Neuronal stem cell (in vitro differentiated cells): ENCODE measurements at places on chromosomes 7 and 10.

DNA sequence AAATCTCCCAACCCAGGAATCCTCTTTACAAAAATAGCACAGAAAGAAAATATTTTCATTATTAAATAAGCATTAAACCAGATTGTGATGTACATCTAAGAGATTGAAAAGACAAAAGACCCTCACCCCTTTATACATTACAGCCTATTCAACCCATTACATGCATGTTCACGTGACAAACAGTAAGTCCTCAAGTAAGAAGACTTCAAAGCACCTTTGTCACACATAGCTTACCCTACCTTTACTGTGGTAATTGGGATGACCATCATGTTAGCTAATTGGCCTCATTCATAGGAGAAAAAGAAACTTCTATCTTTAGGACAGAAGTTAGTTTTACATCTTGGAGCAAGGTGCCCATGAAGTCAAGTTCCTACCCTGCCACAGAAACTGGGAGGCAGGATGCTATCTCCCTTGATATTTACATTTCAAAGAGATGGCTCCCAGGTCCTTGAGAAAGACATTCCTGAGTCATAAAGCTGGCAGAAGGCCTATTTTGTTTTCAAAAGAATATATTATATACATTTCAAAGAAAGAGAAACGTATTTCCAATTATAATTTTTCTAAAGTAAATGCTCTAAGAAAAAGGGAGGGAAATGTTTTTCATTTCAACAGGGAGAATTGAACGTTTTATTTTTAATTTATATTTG, 48.1 kb downstream of the GNAI1 start:
- DNase-seq = no peak

- no peak for DNase-seq
Measured at GRCh38 chr10:26486990-26487850, 49.1 kb downstream of the APBB1IP start.

- DNase-seq = no peak
Measured at GRCh38 chr10:81872206-81872862, 2.7 kb upstream of the NRG3 start.

- DNase-seq = peak; percentile 37
Measured at GRCh38 chr7:4725014-4725849, 43.1 kb downstream of the FOXK1 start.

DNA sequence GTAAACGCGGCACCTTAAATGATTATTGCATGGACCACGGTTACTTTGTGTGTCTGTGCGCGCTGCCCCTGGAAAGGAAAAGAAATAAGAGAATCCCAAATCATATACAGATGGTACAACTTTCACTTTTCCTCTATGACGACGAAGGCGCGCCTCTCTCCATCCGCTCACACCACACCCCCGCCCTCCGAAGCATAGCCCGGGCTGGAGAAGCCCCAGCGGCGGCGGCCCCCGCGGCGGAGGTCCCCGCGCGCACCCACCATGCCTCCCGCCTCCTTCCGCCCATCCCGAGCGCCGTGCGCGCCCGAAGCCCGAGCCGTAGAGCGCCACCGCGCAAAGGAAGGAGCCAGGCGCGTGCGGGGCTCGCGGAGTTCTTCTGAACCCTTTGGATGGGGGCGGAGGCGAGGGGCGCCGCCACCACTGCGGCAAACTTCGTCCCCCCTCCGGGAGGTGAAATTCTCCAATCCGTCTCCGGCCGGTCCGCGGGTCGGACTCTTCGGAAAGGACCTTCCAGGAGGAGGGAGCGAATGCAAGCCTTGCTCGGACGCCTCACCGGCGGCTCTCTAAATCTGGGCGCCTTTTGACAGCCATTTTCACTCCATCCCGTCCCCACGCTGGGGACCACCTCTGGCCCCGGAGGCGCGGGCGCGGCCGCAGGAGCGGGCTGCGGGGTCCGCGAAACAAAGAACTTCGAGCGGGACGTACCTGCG, 588 bp downstream of the GLI3 start:
- DNase-seq = no peak

DNA sequence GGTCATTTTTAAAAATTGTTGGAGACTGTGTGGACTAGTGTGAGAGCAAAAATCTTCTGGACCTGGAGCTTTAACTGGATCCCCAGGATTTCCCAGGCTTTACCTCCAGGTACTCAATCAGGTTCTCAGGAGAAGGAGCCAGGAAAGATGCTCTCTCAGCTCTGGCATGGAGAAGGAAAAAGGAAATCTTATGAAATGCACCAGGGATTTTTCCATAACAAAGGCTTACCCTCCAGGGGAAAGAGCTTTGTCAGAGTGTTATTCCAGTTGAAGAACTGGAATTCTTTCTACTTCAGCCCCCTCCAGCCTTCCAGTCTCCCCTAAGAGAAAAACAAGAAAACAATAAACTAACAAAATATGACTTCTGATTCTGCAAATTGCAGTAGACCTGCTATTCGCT, 436.7 kb upstream of the ANKRD30A start:
- DNase-seq = no peak

DNA sequence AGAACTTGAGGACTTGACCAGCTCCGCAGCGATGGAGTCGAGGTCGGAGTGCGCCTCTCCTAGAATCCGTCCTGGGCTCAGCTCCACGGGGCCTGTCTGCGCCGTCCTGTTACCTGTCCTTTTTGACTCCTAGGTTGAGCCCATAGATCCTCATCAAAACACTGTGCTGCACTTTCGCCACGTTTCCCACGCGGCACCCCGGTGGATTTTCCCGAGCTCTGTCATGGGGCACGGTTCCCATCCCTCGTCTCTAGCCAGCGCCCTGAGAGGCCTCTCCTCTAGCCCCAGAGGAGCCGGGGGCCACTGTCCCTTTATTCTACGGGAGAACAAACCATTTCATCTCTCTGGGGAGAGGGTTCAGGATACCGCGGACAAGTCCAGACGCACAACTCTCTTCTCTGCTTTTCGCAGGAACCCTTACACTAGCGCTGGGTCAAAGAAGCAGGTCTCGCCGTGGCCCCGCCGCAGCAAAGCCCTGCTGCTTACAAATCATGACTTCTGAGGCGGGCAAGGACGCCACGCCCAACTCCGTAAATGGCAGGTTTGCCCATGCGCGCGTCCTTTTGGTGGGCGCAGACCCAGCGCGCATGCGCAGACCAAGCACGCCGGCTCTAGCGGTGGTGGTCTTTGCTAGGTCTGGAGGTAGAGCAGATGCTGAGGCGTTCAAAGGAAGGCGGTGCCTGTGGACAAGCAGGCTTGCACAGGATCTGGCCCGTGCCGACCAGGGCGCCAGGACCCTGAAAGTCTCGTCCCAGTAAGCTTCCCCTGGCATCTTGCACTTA, 10.3 kb upstream of the ANKRD7 start:
- DNase-seq = no peak

DNA sequence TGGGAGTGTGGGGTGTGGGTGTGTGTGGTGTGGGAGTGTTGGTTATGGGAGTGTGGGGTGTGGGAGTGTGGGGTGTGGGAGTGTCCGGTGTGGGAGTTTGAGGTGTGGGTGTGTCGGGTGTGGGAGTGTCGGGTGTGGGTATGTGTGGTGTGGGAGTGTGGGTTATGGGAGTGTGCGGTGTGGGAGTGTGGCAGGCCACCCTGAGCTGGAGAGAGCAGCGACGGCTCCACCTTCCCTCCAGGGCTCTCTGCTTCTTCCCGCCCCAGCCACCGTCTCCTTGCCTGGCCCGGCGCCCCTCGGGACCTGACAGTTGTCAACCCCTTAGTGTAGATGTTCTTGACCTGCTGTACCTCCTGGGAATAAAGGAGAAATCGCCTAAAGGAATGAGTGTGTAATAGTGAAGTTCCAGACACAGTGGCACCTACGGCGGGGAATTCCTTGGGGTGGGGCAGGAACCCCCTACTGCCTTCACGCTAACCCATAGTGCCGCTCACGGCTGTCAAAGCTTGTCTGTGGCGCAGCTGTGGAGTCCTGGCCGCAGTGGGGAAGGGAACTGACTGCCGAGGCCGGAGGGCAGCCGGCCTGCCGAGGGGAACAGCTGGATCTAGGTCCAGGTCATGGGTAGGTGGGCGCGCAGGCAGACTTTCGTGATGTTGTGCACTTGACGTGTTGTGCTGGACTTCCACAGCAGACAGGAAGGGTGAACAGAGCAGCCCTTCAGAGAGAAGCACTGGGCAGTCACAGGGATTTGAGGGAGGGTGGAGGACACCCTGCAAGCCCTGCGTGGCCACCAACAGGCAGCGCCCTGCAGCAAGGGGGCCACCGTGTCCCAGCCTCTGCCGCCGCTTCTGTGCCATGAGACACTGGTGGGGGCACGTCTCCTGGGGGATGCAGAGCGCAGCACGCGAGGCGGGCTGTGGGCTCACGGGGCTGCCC, 49.0 kb upstream of the EN2 start:
- no peak for DNase-seq
